Uterine smooth muscle cell (primary cell): ENCODE measurements at places on chromosomes 7 and 10. TPM values are rescaled to one million over a fixed set of nuclear protein-coding genes. Genes with fewer than 3 reads are reported as not detected.

HOGA1 gene
- total RNA-seq, result 0.50 and 0.89 TPM in 2 replicates

ZKSCAN1 gene
- 33.1 and 44.9 TPM in 2 replicates for total RNA-seq

ZPBP gene
- total RNA-seq, result not detected in 2 replicates

TAS2R3 gene
- 0.44 and 1.2 TPM in 2 replicates for total RNA-seq

CCDC172 gene
- not detected in 2 replicates for total RNA-seq

IPMK gene
- total RNA-seq, result 3.6 and 4.5 TPM in 2 replicates

DENND11 gene
- 7.1 and 8.4 TPM in 2 replicates for total RNA-seq

PAPOLB gene
- total RNA-seq, result 0.11 and 0.12 TPM in 2 replicates

HOXA2 gene
- total RNA-seq, result under 0.01 TPM in 1 of 2 replicates, not detected in the other

SYT15 gene
- 0.12 TPM in 1 of 2 replicates, not detected in the other for total RNA-seq

GIMAP7 gene
- total RNA-seq, result 0.11 TPM in 1 of 2 replicates, not detected in the other
